Upper lobe of left lung (tissue), 6 donors: ENCODE measurements at places on chromosomes 1 and 21. TPM values are rescaled to one million over a fixed set of nuclear protein-coding genes. Genes with fewer than 3 reads are reported as not detected.

DNA sequence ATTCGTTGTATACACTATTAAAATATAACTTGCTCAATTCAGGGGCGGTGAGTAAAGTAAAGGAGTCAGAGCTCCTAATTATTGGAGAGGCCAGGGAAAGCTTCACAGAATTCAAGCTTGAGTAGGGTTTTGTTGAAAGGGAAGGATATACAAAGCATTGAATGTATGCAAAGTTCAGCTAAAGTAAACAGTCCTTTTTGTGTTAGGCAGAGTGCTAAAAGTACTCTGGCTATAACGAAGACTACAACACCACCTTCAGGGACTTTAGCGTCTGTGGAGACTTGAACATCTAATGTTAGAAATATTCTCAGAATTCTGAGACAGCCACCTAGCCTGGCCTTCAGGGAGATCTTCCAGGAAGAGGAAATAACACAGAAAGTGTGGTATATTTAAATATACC, 1.1 kb downstream of the FALEC start:
- DNase-seq: no peak

DNA sequence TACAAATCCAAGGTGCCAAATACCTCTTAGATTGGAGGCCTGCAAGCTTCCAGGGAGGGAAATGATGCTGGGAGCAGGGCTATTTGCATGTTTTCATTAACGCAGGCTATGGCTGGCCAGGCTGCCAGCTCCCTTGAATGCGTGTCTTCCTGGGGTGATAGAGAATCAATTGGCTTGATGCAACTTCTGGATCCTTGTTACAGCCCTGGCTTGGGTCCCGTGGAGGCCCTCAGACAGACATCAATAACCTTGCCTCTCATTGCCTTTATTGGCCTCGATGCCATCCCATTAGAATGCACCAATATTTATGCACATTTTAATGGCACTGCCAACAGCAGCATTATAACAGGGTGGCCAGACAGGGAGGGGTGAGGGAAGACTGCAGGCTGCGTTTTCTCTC, 54.0 kb downstream of the TNR start:
- DNase-seq: no peak

DNA sequence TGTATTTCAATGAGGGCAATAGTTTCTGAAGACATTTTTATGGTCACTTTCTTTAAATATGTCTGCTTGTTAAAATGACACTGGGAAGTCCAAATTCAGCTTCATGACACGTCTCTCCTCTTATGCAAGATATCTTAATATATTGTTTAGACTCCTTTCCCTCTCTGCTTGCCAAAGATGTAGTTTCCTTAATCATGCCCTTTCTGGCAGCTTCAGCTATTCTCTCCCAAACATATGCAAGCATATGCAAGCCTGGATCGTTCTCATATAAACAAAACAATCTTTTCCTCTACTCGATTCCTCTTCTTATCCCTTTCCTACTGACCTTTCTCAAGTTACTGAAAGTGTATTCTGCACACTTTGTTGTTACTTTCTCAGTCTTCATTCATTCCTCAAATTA, 372.2 kb downstream of the PTBP2 start:
- DNase-seq: no peak

DNA sequence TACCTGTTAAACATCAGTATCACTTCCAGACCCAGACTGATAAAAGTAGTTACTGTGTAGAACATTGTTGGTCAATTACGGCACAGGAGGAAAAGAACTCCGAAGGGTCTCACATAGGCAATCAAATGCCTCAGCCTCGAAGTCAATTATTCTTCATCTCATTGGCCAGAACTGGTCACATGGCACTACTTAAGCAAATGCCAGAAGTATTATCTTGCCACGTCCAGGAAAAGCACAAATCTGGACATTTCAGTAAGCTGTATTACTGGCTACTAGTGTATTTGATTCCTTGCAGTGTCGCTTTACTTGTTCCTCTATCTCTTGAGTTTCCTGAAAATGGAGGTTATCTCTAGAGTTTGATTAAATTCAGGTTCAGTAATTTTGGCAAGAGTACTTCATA, 24.4 kb downstream of the DIO1 start:
- DNase-seq: no peak

- DNase-seq: no peak
Observed at GRCh38 chr1:89051955-89052312, 13.1 kb downstream of the GBP1 start.

DNA sequence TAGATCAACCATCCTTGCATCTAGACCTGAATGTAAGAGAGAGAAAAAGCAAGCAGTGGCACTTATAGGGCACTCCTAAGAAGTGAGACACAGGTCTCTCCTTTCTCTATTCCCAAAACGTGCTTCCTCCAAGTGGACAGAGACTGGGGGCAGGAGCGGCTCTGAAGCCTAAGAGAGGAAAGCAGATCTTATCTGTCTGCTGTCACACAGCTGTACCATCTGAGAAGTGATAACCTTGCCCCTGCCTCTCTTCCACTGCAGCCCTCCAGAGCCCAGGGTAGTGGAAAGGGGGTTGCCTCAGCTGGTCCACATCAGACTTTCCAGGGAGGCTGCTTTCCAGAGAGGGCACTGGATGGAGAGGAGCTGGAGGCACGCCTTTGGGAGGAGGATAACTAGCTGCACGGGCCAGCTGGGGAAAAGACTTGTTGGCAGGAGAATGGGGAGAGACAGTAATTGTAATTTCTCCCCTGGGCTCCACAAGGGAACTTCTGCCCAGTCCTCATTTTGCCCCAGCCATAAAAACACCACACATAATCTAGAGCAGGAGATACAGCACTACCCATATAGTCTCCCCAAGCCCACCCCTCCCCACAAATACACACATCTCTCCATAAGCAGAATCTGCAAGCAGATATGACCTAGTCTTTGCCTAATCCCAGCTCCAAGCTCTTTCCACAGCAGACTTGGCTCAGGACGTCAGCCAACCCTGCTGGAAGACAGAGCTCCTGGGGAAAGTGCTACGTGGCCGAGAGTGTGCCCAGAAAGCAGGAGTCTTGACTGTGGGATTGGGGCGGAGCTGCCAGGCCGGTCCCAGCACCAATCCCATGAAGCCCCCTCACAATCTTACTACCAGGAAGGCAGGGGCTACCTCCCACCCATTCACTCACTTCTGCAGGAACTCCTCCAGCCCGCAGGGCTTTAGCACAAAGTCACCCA, 31.2 kb downstream of the PIK3C2B start:
- DNase-seq: no peak

DNA sequence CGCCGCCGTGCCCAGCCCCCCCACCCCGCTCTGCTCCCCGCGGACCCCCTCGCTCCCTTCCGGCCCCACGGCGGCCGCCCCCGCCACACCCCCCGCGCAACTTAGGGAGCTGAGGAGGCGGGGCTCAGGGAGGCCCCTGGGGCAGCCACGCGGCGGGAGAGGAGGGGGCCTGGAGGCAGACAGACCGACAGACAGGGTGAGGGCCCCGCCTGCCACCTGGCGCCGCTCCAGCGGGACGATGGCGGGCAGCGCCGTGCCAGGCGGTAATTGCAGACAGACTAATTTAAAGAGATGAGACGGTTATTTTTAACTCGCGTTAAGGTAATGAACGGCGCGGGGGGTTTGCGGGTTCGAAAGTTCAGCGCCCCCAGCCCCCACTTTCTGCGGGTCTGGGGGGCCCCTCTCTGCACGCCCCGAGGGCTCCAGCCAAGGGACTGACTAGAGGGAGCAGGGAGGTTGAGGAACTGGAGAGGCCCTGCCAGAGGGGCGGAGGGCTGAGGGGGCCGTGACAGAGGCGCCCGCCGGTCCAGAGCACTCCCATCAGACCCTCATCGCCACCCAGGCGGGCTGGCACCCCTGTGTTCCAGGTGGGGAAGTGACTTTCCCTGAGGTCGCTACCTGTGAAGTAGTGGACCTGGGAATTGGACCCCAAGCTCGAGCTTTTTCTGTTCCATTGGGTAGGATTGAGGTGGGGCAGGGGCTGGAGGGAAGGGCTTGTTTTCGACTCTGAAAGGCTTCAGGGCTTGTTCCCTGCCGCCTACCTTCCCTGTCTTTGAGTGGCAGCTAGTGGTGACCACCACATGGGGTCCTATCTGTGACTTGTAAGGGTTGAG, 5.4 kb downstream of the FOXO6 start:
- DNase-seq: no peak

GRCh38 chr1:202281316-202282024, 60.3 kb downstream of the UBE2T start:
- DNase-seq: no peak

DNA sequence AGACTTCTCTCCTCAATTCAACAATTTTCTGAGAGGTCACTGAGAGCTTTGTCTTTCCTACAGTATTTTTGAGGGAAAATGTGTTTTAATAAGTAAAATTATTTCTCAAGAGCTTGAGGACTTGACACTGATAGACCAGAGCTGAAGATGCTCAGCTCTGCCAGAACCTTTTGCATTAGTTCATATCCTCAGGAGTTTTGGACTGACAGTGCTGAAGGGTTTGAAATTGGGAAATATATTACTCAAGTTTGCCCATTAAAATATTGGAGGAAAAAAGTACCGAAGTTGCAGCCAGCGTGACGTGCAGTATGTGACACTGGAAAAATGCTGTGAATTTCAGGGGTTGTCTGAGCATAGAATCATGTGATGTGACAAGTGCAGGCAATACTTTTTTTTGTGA, 346.6 kb upstream of the DPYD start:
- DNase-seq: no peak

GRCh38 chr1:107010582-107010981, 45.9 kb upstream of the PRMT6 start:
- DNase-seq: no peak

DNA sequence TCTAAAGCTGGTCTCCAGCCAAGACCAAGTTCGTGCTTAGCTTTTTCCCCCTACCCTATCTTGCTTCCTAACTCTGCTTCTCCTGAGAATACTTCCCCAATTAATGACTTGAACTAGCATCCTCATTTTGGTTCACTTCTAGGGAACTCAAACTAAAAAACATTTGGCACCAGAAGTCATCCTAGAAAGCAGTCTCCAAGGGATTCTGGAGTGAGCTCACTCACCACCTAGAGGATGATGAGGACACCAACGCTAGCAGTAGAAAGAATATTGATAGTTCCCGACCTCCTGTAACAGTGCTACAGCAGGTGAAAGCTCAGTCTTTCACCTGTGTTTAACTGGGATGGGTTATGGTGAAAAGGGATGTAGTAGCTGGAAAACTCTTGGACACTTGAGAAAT, 4.7 kb upstream of the PSMB2 start:
- no peak for DNase-seq

DNA sequence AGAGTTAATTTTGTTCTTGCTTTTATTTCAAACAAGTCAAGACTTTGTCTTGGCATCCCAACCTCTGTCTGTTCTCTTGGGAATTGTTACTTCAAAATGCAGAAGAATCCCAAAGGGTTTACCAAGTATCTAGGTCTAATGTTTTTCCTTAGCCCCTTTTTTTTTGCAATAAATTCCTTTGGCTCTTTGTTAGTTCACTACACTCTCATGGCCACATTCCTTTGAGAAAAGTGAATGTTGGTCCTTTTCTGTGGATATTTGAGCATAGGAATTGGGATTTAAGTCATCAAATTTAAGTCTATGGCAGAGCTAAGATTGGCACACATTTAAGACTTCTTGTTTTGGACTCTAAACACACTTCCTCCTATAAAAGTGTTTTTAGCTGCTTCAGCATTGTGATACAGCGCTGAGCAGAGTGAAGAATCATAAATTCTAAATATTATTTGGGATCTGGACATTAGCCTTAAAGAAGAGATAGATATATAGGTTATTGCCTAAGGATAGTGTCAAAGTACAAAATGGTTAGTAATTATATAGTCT, 1.9 kb downstream of the BTF3L4 start:
- no peak for DNase-seq

GRCh38 chr1:46764402-46764801, 34.4 kb upstream of the CYP4B1 start:
- no peak for DNase-seq

DNA sequence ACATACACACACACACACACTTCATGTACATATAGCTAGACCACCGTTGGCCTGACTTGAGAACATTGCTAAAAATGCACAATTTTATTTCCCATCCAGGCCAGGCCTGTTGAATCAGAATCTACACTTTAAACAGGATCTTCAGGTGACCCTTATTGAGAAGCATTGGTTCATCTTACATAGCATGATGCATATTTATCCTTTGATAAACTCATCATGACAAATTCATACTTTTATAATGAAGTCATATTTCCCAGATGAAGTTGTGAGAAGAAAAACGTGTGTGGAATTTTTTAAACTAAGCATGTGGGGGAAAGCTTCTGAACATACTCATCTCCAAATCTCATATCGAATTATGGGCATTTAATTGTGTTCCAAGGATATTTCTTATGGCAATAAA, 877.7 kb downstream of the MRPL39 start:
- DNase-seq: no peak

Gene FCRL5
- total RNA-seq: 3.1 TPM

Gene BSND
- total RNA-seq: under 0.01 TPM

Gene MAP1LC3C
- total RNA-seq: 9.1 TPM

Gene MYOM3
- total RNA-seq: not detected

Gene FAM151A
- not detected for total RNA-seq

Gene SLAMF9
- not detected for total RNA-seq

Gene YIPF1
- 20.4 TPM for total RNA-seq

Gene ERI3
- total RNA-seq: 40.9 TPM

Gene DIRAS3
- not detected for total RNA-seq
